ENCODE measurements at places on chromosomes 3 and 15.

GRCh38 chr3:29690686-29691353 is 409.9 kb downstream of the RBMS3 start:
- DNase-seq, result no peak

GRCh38 chr15:63198371-63199250 is 9.2 kb downstream of the RAB8B start:
- peak; percentile 86 for DNase-seq

- DNase-seq, result no peak
Measured at GRCh38 chr3:38826001-38826400, 10.0 kb upstream of the SCN10A start.

GRCh38 chr15:78850941-78851755 is 21.5 kb upstream of the MORF4L1 start:
- no peak for DNase-seq

DNA sequence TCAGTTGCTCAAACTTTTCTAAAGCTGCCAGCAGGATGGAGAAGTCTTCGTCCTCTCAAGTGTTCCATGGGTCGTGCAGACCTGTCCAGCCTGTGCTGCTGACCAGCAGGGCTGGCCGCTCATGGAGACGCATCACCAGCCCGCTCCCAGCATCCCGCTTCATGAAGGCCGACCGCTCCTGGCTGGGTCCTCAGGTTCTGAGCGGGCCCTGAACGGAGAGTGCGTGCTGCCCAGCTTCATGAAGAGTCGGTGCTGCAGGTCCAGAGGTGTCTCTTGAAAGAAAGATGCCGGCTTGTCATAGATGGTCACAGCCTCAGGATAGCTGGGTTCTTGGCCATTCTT is 75.8 kb upstream of the KCNAB1 start:
- no peak for DNase-seq

DNA sequence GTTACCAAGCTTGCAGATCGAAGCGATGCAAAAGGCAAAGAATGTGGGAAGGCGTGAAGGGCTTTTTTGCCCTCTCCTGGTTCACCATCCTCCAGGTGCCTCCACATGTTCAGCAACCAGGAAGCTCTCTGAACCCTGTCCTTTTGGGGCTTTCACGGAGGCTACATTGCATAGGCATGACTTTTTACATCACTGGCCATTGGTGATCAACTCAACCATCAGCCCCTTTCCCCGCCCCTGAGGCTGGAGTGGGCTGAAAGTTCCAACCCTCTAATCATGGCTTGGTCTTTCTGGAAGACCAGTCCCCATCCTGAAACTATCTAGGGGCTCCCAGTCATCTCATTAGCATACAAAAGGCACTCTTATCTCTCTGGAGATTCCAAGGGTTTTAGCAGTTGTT is 52.6 kb downstream of the UACA start:
- DNase-seq, result no peak

GRCh38 chr3:72961752-72962151 is 34.9 kb upstream of the PPP4R2 start:
- no peak for DNase-seq

- no peak for DNase-seq
Measured at GRCh38 chr3:126555795-126556636, 2.7 kb downstream of the C3orf22 start.

GRCh38 chr15:99845009-99845408 is 111.8 kb upstream of the LYSMD4 start:
- no peak for DNase-seq
